CD8-positive, alpha-beta memory T cell (primary cell): ENCODE measurements at places on chromosomes 3 and 15.

DNA sequence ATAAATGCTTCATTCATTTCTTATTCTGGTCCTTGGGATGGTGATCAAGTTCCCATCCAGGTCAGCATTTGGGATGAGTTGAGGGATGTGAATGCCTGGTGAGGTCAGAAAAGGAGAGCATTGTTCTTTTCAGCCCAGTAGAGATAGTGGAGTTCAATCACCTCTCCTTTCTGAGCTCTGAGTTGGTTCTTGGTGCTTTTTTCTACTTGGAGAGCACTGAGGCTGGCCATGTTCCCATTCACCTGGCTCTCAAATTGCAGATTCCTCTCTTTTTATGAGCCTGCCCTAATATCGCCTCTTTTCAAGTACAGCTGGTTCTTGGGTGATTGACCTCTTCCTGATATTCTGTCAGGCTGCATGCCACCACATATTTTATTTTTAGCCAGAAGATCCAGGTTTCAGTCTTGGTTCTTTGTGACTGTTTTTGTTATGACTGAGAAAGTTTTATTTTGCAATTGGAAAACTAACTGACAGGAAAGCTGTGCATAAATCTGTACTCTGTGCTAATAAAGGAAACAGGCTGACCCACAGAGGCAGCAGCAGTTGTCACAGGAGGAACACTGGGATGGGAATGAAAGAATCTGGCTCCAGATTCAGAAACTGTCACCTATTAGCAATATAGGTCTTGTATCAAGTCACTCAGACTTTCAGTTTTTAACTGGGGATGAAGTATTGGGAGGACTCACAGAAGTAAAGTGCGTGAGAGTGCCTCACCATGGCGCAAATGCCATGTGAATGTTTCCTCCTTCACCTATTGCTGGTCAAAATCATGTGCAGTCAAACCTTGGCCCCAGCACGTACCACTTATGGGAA lies 10.7 kb downstream of the AQP9 start:
- DNase-seq = no peak

DNA sequence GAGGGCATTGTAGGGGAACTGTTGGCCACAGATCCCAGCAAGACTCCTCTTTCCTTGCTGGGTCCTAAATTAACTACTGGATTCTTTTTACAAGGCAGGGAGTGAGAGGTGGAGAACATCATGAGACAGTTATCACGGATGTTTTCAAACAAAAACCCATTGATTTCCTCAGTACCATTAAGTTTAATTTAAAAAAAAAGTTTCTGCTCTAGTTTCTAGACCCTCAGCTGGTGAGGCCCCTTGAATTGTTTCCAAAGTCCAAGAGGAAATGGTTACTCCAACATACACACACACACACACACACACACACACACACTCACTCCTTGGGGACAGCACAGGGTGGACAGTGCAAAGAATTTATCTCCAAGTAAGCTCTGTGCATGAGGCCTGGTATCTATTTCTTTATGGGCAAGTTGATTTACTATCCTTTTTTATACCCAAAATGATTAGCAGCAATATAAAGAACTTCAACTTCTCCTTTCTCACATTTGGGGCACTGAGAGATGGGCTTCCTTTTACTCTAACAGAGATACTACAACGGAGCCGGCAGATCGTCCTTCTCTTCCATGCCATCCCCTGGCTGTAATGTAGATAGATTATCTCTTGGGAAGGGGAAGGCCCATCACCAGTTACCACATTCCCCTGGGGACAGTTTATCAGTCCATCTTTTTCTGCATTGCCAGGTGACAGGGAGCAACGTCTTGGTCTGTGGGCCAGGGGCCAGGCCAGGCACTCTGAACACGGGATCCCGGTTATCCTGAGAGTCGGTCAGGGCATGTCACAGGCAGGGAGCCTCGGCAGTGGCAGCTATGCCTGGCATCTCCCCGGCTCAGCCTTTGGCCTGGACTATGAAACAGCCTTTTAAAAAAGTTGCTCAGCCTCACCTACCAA lies 54.7 kb downstream of the CORO2B start:
- no peak for DNase-seq

DNA sequence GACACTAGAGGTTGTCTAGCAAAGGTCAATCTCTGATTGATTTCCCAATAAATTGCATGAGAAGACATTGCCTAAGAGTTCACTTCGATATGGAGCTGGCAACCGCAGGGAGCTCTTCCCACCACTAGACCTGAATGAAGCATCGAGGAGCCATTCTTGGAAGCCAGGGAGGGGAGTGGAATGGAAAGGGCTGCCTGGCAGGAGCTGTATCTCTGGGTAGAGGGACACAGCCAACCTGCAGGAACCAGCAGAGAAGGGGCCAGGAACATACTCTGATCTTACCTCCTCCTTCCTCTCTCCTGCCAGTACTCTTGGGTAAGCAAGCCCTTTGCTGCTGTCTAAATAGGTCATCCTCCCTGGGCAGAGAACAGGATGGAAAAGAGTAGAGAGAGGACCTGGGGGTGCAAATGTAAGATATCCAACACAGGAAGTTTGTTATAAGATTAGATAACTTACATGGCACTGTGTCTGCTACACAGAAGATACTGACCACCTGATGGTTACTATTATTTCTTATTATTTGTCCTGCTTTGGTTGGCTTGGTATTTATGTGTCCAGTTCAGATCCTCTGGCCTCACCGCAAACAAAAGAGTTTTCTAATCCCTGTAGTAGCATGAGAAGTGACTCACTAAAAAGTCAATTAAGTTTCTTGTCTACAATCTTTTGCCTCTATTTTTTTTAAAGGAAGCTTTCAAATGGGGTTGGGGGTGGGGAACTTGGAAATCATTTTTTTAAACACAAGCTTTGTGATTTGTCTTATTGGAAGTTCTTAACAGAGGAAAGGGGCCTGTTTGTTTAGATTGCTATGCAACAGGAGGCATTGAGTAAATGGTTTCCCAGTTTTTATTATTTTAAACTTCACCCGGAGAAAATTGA lies 156.7 kb upstream of the TSC22D2 start:
- no peak for DNase-seq

DNA sequence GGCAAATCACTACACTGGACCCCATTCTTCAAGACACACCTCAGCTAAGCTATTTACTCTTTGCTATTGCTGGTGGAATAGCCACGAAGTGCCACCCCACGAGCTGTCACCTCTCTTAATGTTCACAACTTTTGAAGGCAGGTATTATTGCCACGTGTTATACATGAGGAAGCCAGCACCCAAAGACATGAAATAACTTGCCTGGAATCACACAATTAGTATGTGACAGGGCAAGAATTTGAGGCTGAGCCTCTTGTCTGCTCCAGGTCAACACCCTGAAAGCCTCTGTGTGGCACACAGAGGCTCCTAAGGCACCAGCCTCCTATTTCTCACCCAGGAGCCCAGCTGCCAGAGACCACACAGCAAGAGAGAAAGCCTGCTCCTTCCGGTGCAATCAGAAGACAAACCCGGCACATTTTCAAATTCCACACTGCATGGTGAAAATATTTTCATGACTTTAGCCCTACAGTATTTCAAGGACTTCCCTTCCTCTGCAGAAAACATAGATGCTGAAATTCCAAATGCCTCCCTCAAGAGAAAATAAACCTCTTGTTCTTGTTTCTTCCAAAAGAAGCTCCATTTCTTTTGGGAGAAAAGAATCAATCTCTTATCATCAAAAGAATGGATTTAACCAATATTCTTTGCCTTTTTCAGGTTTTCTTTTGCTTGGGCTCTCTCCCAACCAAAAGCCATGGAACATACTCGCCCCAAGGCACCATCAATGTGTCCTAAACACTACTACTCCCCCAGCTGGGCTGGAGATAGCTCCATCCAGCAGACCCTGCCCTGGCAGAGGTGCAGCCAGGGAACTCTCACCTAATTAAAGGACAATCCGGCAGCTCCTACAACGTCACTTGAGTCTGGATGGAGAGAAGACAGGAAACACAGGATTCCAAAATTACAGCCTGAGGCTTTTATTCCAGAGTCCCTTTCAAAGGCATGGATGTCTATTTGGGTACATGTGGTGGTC lies 84.7 kb upstream of the THBS1 start:
- no peak for DNase-seq

- DNase-seq = no peak
Measured at GRCh38 chr15:73109765-73110164, 57.5 kb downstream of the NEO1 start.

GRCh38 chr3:124582196-124582595 lies 148.1 kb upstream of the UMPS start:
- DNase-seq = no peak

- DNase-seq = no peak
Measured at GRCh38 chr3:113654851-113655250, 41.6 kb downstream of the USF3 start.

DNA sequence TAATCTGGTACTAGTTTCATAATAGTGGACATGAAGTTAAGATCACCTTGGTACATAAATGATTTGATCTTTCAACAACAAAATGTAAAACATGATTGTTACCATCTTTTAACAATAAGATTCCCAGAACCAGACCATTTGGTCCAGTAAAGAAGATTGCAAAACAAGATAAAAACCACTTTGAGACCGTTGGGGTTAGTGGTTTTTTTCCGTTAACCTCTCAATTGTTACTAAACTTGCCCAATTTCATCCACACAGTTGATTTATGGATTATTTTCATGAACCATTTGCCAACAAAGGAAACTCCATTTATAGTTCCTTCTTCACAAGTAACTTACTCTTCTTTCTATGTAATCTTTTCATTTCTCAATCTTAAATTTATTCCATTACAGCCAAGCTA lies 53.8 kb downstream of the ATP8B4 start:
- no peak for DNase-seq

DNA sequence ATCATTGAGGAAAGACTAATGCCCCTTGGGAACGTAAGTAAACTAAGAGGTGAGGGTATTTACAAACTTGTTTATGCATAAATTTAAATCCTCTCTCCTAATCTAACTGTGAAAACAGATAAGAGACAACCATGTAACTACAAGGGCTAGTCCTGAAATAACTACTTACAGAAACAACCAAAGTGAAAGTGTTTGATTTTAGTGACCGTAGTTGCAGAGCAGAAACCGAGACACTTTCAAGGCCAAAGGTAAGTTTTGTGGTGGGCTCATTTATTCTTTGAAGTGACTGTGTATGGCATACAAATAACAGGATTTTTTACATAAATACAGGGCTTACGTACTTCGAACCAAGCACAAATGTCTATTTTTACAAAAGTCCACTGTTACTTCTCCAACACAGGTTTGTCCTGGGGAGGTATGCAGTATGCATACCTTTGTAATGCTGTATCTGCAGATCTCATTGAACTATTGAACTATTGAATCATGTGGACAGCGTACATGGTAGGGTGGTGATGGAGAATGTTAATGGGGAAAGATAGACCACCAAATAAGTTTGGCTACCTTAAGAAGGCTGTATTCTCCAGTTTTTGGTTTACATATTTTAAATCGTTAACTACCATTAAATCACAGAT lies 99.6 kb upstream of the RBMS3 start:
- DNase-seq = no peak

GRCh38 chr3:195015021-195015420 lies 255.9 kb downstream of the XXYLT1 start:
- no peak for DNase-seq

DNA sequence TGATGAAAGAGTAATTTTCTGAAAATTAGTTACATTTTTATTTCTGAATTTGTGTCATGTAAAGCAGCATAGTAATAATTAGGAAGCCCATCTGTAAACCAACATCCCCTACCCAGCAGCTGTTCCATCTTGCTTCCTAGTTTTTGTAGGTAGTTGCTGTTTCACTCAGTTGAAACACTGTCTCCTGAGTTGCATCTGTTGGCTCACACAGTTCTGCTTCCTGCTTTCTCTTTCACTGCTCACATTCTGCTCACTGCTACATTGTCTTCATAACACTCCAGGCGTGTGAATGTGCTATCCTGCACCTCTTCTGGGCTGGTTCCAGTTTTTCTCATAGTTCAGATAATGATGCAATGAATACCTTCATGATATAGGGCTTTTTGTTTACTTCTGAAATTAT lies 123.4 kb downstream of the EPHB1 start:
- DNase-seq = no peak

DNA sequence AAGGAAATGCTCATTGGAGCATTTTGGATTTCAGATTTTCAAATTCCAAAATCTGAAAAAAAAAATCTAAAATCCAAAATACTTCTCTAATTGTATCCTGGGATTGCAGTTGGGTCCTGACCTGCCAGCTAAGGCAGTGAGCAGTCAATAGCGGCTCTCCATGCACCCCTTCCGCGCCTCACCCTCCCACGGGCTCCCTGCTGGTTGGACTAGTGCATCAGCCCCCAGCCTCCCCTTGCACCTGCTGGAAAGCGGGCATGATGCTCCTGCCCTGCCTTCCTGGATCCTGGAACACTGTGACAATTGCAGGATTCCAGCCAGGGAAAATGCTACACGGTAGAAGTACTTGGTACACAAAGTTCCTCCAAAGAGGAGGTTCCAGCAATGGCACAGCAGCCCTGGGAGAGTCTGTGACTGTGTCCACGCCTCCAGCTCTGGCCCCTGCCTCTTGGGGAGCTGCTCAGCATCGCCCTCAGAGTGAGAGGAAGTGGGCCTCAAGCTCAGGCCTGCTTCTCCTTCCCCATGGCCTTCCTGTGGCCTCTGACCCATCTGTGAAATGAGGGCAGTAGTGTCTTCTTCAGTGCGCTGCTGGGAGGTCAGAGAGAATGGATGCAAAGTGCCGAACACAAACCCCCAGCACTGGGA lies 39.5 kb upstream of the CHRNB4 start:
- DNase-seq = no peak

DNA sequence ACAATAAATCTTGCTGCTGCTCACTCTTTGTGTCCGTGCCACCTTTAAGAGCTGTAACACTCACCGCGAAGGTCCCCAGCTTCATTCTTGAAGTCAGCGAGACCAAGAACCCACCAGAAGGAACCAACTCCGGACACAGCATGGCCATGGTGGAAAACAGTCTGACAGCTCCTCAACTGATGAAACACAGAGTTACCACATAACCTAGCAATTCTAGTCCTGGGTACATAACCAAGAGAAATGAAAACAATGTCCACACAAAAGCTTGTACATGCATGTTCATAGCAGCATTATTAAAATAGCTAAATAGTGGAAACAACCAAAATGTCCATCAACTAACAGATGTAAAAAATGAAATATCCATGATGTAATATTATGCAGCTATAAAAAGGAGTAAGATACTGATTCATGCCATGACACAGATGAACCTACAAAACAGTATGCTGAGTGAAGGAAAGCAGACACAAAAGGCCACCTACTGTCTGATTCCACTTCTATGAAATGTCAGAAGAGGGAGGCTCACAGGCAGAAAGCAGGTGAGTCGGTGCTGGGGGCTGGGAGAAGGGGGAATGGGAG lies 36.8 kb downstream of the VGLL4 start:
- no peak for DNase-seq
